ENCODE measurements at places on chromosomes 5 and 9.

- no peak for DNase-seq
Measured at GRCh38 chr9:36764364-36765076, 191.8 kb downstream of the MELK start.

DNA sequence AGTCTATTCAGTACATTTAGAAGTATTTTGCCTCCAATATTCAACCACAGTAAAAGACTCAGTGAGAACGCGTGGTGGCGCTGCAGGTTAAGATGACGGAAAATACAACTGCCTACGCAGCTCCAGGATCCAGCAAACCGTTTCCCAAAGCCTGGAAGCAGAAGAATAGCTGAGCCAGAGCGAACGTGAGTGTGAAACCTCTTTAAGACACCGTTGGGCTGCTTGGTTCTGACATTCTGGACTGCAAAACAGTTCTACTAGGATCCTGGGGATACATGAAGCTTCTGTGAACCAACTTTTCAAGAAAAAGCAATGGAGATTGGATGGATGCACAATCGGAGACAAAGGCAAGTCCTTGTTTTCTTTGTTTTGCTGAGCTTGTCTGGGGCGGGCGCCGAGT, at the start of gene PCDHB16:
TSS of gene PCDHB16 (plus strand) at position 140 of the 400 bp plus-strand sequence. CDS start at position 313, 173 bp downstream.
- no peak for DNase-seq

DNA sequence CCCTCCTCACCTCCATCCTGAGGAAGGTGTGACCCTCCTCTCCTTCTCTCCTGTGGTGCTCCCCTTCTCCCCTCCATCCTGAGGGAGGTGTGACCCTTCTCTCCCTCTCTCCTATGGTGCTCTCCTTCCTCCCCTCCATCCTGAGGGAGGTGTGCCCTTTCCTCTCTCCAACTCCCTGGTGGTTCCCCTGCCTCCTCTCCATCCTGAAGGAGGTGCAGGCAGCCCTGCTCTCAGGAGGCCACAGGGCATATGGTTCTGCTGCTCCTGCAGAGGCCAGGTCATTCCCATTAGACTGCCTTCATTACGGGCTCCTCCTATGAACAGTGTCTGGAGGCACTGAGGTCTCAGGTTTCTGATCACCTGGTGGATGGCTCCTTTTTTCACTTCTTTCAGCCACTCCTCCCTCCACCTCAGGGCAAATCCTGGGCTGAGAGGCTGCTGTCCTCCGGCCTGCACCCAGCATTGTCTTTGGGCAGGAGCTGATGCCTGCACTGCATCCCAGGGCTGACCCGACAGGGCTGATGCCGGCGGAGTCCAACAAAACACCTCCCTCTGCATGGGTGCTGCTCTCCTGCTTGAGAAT, 197.1 kb downstream of the MED10 start:
- DNase-seq = no peak

DNA sequence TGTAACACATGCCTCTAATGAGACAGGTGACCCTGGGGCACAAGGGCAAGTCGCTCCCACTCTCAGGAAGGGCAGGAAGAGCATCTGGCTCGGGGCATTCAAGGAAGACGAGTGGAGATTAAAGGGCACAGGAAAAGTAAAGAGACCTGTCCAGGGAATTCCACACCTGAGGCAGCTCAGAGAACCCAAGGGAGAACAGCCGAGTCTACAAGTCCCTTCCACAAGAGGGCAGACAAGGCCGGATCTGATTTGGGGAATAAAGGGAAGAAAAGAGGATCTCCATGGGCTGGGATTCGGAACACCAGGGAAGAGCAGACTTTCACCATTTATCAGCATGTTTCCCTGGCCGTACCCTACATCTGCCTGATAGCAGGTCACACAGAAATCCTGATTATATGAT, 28.1 kb downstream of the GPX3 start:
- no peak for DNase-seq

GRCh38 chr9:98236901-98237487, 18.5 kb downstream of the TBC1D2 start:
- no peak for DNase-seq

DNA sequence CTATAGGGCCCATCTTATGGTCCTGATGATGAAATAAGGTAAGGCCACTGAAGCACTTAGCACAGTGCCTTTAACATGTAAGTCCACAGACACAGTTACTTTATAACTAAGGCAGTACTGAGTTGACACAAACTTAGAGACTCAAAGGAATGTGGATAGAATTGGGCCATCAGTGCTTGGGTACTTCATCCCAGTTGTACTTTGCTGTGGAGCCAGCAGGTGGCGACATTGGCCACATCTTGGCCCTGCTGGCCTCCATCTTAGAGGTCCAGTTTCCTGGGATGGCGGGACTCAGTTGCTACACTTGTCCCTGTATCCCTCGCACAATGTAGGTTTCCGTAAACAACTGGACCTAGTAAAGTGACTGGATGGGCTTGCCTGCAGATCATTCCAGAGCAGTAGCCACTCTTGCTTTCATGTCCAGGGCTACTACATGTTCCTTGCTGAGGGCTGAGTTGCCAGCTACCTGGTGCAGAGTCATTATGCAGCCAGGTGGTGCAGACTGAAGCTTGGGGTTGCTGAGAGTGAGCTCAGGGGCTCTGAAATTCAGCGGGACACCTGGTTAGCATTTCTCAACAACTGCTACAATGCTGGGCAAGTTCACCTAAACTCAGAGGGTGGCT, 10.6 kb downstream of the MTAP start:
- DNase-seq = peak; percentile 79

DNA sequence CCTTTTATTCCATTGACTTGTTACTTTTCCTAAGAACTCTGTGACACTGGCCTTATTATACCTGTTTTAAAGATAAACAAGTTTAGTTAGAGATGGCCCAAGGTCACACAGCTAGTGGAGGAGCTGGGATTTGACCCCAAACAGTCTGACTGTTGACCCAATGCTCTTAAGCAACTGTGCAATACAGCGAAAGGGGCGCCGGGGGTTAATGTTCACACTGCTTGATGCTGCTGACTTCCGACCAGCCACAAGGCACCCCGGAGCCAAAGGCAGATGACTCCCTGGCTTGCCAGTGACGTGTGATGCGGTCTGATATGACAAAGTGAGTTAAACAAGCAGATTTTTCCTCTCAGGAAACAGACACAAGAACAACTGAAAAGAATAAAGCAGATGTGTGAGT, 23.9 kb downstream of the PIK3R1 start:
- no peak for DNase-seq

DNA sequence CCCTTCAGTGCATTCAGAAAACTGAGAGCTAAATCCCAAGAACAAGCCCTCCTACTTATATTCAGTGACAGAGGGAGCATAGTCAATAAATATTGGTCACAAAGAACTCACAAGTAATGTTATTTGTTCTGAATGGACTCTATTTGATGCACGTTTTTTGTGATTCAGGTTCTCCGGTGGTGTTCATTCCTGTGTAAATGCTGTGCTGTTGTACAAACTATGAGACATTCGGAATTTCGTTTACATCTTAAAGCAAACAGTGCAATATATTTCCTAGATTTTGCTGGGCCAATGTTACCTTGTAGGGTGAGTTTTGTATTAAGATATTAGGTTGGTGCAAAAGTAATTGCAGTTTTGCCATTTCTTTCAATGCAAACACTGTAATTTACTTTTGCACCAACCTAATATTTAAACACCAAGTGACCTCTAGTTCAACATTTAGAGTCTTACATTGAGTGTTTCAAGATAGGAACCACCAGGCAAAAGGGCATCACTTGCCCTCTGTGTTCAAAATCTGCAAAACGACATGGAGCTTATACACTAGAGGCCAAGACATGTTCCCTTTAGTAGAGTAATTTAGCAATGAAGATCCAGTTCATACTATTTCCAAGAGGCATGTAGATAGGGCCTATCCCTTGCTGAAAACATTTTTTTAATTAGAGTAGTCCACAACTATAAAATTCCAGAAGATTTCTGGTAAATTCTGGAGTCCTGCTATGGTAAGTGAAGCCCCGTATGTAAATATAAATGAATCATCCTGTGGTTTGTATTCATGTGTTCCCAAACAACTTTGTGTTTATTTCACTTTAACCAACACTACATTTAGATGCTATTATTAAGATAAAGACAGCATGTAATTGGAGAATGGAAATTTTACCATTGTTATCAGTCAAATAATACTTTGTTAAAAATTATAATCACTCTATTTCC, 444.0 kb upstream of the PTGER4 start:
- DNase-seq = no peak

DNA sequence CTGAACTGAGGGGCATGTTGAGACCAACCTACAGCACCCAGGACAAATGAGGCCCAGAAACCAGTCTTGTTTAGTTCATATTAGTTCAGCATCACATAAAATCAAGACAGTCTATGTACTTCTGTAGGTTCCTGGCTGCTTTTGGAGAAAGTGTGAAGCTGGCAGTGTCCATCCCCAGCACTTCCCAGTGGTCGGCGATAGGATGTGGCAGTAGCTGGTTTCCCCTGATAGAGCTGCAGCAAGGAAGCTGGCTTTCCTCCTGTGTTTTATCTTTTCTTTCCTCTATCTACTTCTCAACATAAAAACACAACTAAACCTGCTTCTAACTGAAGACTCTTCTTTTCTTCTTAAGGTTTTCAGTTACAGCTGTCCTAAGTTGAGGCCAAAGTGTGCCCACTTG, 43.0 kb upstream of the SLC46A2 start:
- no peak for DNase-seq

GRCh38 chr5:73686912-73687311, 60.9 kb downstream of the ARHGEF28 start:
- DNase-seq = no peak

Measured in NCI-H2227 treated with DMSO at 0.1 percent for 48 hours (cell line).